ENCODE measurements at places on chromosomes 1 and 21. TPM values are rescaled to one million over a fixed set of nuclear protein-coding genes. Genes with fewer than 3 reads are reported as not detected.

DNA sequence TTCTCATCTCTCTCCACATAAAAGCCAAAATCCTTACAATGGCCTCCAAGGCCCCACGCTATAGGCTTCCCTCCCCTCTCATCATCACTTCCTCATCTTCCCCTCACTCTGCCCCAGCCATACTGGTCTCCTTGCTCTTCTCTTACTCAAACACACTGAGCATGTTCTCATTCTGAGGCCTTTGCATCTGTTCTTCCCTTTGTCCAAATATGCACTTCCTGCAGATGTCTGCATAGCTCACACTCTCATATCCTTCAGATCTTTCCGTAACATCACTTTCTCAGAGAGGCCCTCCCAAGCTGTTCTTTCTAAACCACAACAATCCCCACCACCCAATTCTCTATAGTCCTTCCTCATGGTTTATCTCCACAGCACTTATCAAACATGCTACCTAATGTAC, 284.1 kb downstream of the HHIPL2 start:
- no peaks in the 10 kb centered on the region for H3K36me3 ChIP-seq
- H3K4me3 ChIP-seq = no peak overlapping the region
- DNase-seq = peak; percentile 15

DNA sequence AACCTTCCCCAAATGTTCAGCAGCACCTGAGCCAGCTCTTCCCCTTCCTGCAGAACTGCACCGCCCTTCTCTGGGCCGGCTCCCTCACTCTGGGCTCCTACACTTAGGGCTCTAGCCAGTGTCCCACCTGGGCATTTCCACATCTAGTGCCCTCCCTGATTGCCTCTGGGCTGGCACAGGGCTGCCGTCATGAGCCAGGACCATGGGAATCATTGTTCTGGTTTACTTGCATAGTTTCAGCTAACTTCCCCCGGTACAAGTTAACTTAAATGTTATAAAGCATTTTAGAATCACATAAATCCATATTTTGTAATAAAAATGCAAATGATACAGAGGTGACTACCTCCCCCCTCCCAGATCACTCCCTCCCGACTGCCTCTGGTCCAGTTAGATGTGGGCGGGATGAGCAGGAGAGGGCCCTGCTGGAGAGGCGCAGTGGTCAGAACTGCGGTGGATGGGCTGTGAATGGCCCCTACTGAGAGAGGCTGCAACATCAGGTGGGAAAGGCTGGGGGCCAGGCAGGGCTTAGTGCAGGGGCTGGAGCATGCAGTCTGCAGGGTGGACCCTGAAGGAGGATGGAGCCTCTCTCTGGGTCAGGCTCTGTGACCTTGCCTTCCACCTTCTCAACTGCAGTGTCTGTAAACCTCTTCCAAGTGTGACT, 371.4 kb upstream of the C1orf174 start:
- H3K27ac ChIP-seq = no peak overlapping the region
- no peaks in the 10 kb centered on the region for H3K36me3 ChIP-seq
- H3K4me3 ChIP-seq = no peak overlapping the region

- H3K4me1 ChIP-seq = peaks cover 10% of the 10 kb centered on the region
- H3K27ac ChIP-seq = peak overlapping the region; percentile 68
- H3K4me3 ChIP-seq = peak overlapping the region; percentile 74
Observed at GRCh38 chr1:3530926-3531818, 76.7 kb downstream of the ARHGEF16 start.

DNA sequence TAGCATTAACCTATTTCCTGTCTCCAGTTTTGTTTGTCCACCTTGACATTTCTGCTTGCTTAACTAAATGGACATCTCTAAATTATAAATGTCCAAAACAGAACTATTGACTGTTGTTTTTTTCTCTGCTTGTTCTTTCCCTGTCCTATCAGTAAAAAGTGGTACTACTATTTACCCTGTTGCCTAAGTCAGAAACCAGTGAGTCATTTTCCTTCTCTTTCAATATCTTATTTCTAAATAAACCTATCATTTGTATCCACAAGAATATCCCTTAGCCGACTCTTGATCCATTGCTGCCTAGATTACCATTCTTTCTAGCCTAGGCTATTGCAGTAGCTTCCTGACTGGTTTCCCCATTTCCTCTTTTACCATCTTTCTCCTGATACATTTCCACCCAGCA, 22.5 kb downstream of the MIER1 start:
- peak overlapping the region; percentile 17 for H3K27ac ChIP-seq
- no peak for DNase-seq
- H3K27me3 ChIP-seq = no peaks in the 10 kb centered on the region
- no peak overlapping the region for H3K4me3 ChIP-seq
- peaks cover 28% of the 10 kb centered on the region for H3K36me3 ChIP-seq
- H3K4me1 ChIP-seq = peaks cover 31% of the 10 kb centered on the region

GRCh38 chr1:24502065-24502708, 449 bp upstream of the RCAN3 start:
- peak; percentile 88 for DNase-seq
- peaks cover 11% of the 10 kb centered on the region for H3K36me3 ChIP-seq
- H3K27ac ChIP-seq = peak overlapping the region; percentile 93
- peak overlapping the region; percentile 82 for H3K4me3 ChIP-seq

- peaks cover 3% of the 10 kb centered on the region for H3K4me1 ChIP-seq
- no peak overlapping the region for H3K27ac ChIP-seq
- H3K4me3 ChIP-seq = no peak overlapping the region
- H3K36me3 ChIP-seq = no peaks in the 10 kb centered on the region
Observed at GRCh38 chr1:213041443-213041842, 9.6 kb upstream of the RPS6KC1 start.

GRCh38 chr21:44427241-44428120, 27.8 kb upstream of the LRRC3 start:
- no peaks in the 10 kb centered on the region for H3K4me1 ChIP-seq
- H3K27me3 ChIP-seq = no peaks in the 10 kb centered on the region
- peaks cover 2% of the 10 kb centered on the region for H3K36me3 ChIP-seq
- H3K4me3 ChIP-seq = no peak overlapping the region
- DNase-seq = no peak
- no peak overlapping the region for H3K27ac ChIP-seq

DNA sequence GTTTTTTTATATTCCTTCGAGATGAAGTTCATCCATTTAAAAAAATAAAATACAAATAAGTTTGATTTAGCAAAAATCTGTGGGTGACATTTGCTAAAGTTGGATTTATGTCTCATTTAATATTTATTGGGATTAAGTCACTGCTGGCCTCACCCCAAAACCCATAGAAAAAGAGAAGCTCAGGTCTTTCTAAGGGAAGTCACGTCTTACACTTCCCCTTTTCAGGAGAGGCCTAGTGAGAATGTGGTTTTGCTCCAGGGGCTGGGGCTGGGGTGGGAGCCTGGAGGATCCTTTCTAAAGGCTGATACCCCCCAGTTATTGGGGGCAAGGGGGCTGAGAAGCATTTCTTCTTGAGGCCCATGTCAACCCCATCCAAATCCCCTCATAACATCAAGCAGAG, 300.3 kb downstream of the DSCAM start:
- no peak for DNase-seq
- peaks cover under 1% of the 10 kb centered on the region for H3K27me3 ChIP-seq

DNA sequence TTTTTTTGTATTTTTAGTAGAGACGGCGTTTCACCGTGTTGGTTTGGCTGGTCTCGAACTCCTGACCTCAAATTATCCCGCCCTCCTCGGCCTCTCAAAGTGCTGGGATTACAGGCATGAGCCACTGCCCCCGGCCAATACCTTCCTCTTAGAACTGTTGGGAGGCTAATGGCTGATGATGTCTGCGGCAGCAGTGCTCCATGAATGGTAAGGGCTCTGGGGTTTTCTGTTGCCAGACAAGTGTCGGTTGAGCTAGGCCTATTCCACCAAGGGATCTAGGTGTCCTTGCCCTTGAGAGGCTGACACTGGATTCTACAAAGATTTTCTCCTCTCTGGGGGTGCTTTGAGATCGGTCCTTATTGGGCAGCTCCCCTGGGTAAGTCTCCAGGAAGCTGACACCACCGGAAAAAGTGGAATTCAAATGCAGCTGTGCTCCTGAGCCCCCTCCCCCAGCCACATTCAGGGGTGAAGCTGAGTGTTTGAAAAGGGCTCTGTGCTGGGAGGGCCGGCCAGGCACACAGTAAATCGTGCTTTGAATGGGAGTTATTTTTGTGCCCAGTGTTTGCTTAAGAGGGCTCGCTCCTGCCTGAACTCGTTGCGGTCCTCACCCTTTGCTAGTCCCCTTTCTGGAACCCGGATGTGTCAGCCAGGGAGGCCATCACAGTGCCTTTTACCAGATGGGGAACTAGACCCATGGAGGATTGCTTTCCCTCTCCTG, 5.2 kb downstream of the SOX13 start:
- DNase-seq = no peak
- H3K4me3 ChIP-seq = no peak overlapping the region
- H3K27ac ChIP-seq = no peak overlapping the region
- H3K27me3 ChIP-seq = peaks cover 42% of the 10 kb centered on the region
- H3K4me1 ChIP-seq = peaks cover 16% of the 10 kb centered on the region

GRCh38 chr1:202112859-202113689, 9.6 kb upstream of the GPR37L1 start:
- no peaks in the 10 kb centered on the region for H3K36me3 ChIP-seq
- no peak overlapping the region for H3K27ac ChIP-seq
- H3K4me1 ChIP-seq = peaks cover 8% of the 10 kb centered on the region
- no peak overlapping the region for H3K4me3 ChIP-seq

DNA sequence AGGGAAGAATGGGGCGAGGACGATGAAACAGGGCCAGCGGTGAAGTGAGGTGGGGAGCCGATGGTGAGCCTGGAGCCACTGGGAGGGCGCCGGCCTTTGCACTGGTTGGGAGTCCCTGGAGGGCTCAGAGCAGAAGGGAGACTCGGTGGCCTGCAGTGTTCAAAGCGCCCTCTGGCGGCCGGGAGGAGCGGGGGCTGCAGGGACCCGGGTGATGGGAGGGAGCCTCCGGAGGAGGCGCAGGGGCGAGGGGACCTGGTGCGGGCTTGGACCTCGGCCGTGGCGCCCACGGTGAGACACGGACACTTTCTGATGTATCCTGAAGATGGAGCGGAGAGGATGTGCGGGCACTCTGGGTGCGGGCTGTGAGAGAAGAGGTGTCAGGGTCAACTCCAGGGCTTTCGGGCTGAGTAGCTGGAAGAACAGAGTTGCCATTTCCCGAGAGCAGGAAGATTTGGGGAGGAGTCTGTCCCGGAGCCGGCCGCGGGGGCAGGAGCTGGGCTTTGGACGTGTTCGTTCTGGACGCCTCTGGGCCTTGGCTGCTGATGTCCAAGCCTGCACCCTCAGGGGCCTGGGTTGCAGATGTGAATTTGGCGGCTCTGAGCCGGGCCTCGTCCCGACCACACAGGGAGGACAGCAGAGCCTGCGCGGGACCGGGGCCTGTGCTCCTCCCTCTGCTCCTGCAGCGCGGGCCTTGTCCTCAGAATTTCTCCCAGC, 29.7 kb downstream of the HEYL start:
- H3K4me1 ChIP-seq = peaks cover 7% of the 10 kb centered on the region
- peak; percentile 72 for DNase-seq
- no peak overlapping the region for H3K27ac ChIP-seq
- peaks cover 3% of the 10 kb centered on the region for H3K27me3 ChIP-seq

- no peak overlapping the region for H3K4me3 ChIP-seq
- no peak overlapping the region for H3K27ac ChIP-seq
- no peak for DNase-seq
- peaks cover 7% of the 10 kb centered on the region for H3K4me1 ChIP-seq
- no peaks in the 10 kb centered on the region for H3K27me3 ChIP-seq
Observed at GRCh38 chr1:243234978-243235647, 20.0 kb downstream of the CEP170 start.

DNA sequence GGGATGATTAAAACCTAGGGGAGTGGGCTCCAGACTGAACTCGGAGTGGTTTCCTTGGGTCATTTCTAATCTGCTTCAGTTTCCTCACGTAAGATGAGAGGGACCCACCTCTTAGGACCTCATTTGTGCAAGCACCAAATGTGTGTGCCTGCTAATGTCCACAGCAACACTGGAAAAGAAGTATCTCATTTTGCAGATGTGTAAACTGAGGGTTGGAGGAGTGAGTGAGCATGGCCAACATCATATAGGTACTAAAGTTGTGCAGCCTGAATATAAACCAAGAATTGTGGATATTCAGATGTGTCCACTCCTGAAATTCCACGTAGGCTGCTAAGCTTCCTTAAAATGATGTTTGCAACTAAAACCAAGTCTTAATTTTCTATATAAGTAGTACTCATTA, 51.7 kb downstream of the GADD45A start:
- H3K4me1 ChIP-seq = peaks cover 16% of the 10 kb centered on the region
- H3K4me3 ChIP-seq = no peak overlapping the region
- H3K36me3 ChIP-seq = no peaks in the 10 kb centered on the region

GRCh38 chr1:160647329-160647720, 481 bp upstream of the SLAMF1 start:
- no peak for DNase-seq
- peak overlapping the region; percentile 99 for H3K4me3 ChIP-seq
- peak overlapping the region; percentile 99 for H3K27ac ChIP-seq
- no peaks in the 10 kb centered on the region for H3K27me3 ChIP-seq
- H3K36me3 ChIP-seq = peaks cover 49% of the 10 kb centered on the region

DNA sequence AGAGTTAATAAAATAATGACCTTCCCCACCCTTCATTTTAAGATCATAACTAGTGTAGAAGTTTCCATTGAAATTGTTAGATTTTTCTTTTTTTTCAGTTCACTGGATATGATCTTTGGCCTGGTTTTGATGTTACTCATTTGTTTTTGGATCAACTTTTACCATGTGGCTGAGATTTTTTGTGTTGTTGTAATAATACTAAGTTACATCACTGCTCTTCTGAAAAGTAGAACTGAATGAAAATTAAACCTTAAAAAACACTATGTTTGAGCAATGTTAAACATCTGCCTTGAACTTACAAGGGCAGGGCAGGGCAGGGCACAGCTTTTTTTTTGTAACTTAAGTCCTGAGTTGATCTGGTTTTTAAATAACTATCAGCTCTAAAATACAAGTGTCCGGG, 204.8 kb upstream of the ADAMTS5 start:
- no peak overlapping the region for H3K27ac ChIP-seq
- no peaks in the 10 kb centered on the region for H3K27me3 ChIP-seq
- H3K4me1 ChIP-seq = no peaks in the 10 kb centered on the region
- DNase-seq = no peak
- no peak overlapping the region for H3K4me3 ChIP-seq

The KRTAP13-2 gene
- not detected for total RNA-seq

The LCE6A gene
- not detected for total RNA-seq

The NR5A2 gene
- total RNA-seq = not detected

The DPT gene
- total RNA-seq = not detected

The S100A14 gene
- not detected for total RNA-seq

The GUCA2A gene
- total RNA-seq = not detected

The MROH9 gene
- total RNA-seq = not detected

The AKR7A2 gene
- total RNA-seq = 38.8 TPM

The MROH7 gene
- 0.10 TPM for total RNA-seq

The NUP133 gene
- total RNA-seq = 57.2 TPM
